ENCODE measurements at places on chromosomes 13 and 19.

DNA sequence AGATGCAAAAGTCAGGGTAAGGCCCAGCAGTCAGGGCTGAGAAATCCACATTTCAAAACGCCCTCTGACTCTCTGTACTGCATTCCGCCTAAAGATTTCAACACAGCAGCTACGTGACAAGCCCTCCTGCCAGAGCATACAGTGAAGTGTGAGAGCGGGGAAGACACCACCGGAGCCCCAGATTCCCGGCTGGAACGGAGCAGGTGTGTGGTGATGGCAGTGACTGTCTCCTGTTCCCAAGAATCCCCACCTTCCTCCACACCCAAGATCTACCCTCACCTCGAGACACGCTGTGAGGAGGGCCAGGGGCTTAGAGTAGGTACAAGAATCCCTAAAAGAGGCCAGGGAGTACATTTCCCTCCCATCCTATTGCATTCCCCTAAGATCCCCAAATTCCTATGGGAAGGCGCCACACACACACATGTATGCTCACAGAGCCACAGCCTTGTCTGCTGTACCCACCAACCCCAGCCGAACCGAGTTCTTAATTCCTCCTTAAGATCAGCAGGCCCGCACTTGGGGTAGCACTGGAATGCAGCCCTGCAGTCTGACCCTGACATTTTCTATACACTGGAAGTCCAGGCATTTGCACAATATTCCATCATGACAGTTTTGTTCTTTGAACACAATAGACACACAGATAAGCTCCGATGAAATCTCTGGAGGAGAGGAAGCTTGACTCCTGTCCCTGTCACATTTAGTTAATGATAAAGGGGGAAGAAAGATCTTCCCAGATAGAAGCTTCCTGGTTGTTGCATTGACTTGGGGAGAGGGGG, 102.9 kb downstream of the FOXO1 start:
- DNase-seq = no peak

DNA sequence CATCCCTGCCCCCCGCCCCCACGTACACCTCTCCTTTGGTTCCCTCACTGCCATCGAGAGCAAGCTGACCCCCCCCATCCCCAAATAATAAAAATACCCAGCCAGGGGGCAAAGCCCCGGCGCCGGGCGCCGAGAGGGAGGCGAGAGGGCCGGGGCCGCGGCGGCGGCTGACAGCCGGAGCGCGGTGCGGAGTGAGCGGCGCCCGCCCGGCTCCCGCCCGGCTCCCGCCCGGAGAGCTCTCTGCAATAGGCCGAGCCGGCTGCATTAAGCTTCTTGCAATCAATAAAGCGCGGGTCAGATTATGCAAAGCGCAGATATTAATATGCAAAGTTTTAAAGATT, 40.9 kb downstream of the DEDD2 start:
- no peak for DNase-seq

DNA sequence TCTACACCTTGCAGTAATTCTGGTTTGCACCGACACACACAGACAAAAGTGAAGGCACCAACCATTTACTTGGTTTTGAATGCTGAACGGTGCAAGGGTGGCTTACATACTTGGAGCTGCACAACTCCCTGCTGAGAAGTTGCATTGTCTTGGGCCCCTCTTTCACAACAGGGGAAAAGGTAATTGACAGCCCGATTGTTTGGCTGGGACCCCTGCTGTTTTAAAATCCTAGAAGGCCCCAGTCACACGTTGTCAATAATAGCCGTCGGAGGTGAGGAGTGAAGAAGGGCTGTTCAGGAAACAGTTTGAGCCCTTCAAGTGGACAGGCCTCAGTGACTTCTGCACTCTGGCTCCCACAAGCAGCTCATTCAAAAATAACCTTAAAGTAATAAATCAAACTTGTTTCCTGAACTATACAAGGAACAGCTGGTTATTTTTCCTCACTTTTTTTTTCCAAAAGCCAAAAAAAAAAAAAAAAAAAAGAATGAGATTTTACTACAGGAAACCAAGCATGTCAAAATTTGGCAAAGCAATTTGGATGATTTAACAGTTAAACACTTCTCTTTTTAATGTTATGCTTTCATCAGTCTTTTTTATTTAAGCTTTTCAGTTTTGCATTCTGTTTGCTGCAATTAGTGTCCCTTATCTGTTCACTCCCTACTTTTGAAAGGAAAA, 19.0 kb upstream of the SPRY2 start:
- no peak for DNase-seq

DNA sequence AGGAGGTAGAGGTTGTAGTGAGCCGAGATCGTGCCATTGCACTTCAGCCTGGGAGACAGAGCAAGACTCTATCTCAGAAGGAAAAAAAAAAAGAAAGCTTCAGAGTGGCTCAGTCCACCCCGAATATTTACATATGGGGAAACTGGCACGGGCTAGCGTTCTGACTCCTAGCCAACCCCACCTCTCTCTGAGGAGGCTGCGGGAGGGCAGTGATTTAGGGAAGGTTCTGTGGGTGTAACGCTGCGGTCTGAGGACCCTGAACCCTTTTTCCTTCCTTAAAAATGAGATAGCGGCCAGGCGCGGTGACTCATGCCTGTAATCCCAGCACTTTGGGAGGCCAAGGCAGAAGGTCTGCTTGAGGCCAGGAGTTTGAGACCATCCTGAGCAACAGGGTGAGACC, 5.0 kb downstream of the LRRC25 start:
- no peak for DNase-seq

DNA sequence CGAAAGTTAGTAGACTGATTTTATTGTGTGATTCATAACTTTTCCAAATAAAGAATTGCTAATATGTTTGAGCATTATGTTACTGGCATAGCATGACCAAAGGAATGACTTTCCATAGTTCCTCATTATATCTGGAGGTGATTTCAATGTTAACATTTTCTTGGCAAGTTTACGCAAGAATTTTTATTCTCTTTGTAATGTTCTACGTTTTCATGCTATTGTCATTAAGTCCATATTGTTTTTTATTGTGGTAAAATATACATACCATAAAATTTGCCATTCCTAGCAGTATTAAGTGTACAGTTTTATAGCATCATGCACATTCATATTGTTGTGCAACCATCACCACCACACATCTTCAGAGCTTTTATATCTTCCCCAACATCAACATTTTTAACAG, 14.8 kb downstream of the KCTD12 start:
- DNase-seq = no peak

DNA sequence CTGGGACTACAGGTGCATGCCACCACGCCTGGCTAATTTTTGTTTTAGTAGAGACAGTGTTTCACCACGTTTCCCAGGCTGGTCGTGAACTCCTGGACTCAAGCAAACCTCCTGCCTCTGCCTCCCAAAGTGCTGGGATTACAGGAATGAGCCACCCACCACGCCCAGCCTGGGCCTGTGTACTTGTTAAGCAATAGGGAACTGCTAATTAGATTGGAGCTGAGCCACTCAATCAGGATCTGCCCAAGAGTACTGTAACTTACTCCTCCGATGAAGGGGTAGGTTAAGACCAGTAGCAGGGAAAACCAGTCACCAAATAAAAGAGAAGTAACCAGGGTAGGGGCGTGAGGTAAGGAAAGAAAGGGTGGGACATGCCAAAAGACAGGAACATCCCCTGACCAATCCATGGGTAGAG, 2.3 kb downstream of the DDX39A start:
- no peak for DNase-seq

GRCh38 chr13:59119475-59119874, 1044.3 kb downstream of the DIAPH3 start:
- DNase-seq = no peak

- no peak for DNase-seq
These were observed 5.8 kb upstream of the TPM4 start for GRCh38 chr19:16070366-16070990.

GRCh38 chr19:12646551-12646950, 20.0 kb downstream of the MAN2B1 start:
- no peak for DNase-seq

- DNase-seq = no peak
These were observed 839 bp downstream of the COG6 start for GRCh38 chr13:39656325-39656677.

DNA sequence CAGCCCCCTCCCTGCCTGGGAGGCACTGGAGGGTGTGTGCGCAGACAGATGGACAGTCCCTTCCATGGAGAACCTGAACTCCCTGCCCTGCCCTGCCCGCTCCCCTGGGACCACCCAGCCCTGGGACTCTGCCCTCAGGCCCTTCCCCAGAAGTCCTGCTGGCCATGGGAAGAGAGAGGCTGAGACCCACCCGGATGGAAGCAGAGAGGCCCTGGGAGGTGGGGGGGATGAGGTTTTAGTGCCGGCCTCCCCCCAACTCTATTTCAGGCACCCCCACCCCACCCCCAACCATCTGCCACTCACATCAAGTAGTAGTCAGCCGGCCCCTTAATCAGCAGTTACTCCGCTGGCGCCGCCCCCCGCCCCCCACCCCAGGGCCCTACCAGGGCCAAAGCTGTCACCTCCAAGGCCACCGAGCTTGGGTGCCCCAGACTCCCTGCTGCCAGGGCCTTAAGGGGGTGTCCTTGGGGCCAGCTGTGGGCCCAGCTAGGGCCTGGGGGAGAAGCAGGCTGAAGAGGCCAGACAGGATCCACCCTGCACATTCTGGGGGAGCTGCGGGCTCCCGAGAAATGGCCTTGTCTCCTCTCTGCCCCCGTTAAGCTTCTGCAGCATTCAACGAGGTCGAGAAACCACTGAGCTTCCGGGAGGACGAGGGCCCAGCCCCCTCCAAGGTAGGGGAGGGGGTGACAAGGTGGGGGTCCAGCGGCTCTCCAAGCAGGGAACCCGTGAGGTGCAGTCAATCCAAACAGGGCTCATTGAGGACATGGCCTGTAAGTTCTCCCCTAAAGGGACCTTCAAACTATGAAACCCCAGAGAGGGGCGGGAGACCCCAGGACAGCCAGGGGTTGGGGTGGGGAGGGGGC, 17.4 kb downstream of the NMRK2 start:
- no peak for DNase-seq

GRCh38 chr13:113759525-113760137, 605 bp downstream of the TMEM255B start:
- DNase-seq = no peak

All from LNCaP clone FGC (cell line).